ENCODE measurements at places on chromosomes 7 and 10.

GRCh38 chr7:66743920-66744319 lies 3.4 kb downstream of the RABGEF1 start:
- DNase-seq, result no peak

DNA sequence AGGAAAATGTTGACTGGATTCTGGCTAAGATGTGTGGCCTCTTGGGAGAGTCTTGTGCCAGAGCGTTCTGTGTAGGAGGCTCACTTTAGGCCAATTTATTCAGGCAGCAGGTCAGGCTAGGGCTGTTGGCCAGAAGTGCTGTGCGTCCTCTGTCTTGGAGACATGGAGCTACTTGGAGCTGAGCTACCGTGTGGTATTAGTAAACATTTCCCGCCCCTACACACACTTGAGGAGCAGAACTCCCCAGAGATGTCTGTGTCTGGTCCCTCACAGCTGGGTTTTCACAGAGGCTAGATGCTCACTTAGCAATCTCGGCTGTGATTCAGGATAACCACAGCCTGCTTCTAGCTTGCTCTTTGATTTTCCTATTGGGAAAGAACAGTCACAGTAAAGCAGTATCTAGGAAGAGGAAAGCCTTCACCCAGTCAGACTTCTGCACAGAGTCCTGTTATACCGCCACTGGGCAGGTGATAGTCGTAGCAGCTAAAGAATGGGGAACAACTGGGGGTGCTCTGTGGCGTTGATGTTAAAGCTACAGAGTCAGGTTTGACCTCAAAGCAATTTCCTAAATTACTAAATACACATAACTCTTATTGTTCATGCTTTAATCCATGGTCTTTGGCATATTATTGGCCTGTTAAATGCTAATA lies 86.7 kb downstream of the MDFIC start:
- peak; percentile 17 for DNase-seq

DNA sequence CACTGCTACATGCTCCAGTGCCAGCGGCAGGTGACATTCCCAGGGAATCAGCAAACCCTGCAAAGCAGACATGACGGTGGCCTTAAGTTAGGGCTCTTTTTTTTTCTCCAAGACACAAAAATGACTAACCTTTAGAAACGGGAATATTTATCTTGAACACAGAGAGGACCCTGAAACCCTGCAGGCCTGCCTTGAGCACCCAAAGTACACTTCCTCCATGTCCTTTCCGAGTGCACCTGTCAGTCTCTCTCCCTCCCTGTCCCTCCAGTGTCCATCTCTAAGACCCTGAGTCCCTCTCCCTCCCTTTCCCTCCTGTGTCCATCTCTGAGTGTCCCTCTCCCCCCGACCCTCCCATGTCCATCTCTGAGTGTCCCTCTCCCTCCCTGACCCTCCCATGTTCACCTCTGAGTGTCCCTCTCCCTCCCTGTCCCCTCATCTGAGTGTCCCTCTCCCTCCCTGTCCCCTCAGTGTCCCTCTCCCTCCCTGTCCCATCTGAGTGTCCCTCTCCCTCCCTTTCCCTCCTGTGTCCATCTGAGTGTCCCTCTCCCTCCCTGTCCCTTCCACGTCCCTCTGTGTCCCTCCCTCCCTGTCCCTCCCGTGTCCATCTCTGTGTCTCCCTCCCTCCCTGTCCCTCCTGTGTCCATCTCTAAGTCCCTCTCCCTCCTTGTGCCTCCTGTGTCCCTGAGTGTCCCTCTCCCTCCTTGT lies 51.2 kb upstream of the CAMK2B start:
- no peak for DNase-seq

DNA sequence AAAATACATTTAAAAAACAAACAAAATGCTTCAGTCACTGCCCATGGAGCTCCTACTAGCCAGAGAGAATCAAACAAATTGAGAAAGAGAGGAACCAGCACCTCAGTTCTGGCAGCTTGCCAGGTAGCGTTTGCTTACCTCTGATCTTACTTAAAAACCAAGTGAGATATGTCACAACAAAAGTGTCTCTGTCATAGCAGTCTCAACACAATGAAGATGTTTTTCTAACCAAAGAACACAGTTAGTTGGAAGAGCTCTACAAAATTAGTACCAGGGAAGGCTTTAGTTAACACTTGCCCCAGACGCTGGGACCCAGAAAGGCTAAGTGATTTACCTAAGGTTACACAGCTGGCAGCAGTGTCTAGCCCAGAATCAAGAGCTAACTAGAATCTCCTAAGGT lies 3.4 kb downstream of the DOCK4 start:
- DNase-seq, result peak; percentile 35

All from ELR (cell line).